ENCODE measurements at places on chromosomes 1 and 21.

DNA sequence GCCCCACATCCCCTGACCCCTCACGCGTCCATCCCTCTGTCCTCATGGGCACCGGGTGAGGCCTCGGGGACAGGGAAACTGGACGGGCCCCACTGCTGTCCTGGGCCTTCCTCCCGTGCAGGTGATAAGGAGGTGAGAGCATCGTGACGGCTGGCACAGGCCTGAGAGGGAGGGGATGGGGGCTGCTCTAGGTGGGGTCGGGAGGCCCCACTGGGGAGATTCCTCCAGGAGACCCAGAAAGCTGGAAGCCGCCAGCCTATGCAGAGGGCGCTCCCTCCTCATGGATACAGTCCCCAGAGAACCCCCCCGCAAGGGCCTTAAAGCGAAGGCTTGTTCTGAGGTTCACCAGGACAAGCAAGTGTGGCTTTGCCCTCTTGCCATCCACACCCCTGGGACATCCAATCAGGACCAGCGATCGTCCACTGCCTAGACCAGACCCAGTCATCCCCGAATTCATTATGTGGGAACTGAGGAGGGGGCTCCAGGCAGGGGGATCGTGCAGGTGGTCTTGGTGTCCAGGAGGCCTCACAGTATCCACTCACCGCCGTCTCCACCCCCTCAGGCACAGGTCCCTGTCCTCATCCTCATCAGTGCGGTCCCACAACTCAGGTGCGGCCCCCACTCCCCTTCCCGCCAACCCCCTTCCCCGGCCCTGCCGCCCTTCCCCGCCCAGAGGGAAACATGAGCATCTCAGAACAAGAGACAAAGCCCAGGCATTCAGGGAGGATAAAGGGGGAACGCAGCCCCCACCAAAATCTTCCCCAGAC is 45.3 kb upstream of the COL18A1 start:
- no peak for DNase-seq

DNA sequence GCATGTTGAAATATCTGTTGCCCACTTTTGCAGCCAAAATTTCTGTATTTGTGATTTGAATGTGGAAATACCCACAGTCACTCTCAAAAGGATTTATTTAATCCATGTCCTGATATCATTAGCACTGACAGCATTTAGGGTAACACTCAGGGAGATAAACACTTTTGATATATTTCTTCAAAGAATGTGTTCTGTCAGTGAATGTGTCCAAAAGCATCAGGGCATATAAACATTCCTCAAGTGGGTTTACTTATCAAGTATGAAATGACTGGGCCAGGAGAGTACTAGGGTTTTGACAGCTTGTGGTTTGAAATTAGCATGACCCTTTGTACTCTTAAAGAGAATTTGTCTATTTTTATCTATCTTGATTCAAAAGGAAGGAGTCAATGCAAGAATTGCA is 1302.1 kb upstream of the ADGRL2 start:
- no peak for DNase-seq

- no peak for DNase-seq
Observed at GRCh38 chr1:85334962-85335361, 58.5 kb upstream of the BCL10 start.

- no peak for DNase-seq
Observed at GRCh38 chr1:176225479-176225875, 18.4 kb upstream of the COP1 start.

DNA sequence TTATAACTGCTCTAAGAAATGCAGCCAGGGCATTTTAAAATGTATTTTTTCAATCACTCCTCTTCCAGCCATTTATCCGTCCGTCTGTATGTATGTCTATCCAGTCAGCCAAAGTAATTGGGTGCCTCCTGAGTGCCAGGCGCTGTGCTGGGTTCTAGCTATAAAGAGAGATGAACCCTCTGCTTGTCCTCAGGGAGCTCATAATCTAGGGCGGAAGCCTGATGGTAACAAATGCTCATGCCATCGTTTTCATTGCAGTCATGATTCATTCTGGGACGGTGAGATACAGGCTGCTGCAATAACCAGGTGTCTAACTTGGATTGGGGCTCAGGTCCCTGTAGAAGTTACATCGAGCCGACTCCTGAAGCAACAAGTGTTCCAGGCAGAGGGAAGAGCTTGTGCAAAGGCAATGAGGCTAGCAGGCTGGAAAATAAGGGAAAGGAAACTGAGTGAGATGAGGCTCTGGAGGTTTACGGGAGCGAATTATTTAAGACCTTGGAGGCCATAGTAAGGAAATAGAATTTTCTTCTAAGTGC is 11.6 kb downstream of the IFI6 start:
- DNase-seq: no peak

GRCh38 chr1:6037338-6037762 is 8.3 kb upstream of the KCNAB2 start:
- DNase-seq: no peak

DNA sequence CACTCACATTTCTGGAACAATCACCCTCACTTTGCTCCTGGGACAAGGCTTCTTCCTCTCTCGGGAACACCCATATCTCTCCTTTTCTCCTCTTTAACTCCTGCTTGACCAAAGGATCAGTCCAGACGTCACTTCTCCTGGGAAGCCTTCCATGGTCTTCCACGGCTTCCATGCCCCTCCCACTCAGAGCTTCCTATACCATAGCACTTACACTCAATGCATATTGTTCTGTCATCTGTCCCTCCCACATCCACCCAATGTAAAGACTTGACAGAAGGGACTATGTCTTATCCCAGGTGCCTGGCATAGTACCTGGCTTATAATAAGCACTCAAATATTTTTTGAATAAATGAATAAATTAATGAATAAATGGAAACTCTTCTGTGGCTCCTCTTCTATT is 28.2 kb downstream of the CD34 start:
- no peak for DNase-seq

- DNase-seq: no peak
Observed at GRCh38 chr1:20725189-20726117, 7.0 kb downstream of the SH2D5 start.

- no peak for DNase-seq
Observed at GRCh38 chr1:205985330-205986005, 17.7 kb downstream of the RAB7B start.

- DNase-seq: peak; percentile 5
Observed at GRCh38 chr21:29436143-29436542, 137.4 kb downstream of the BACH1 start.

DNA sequence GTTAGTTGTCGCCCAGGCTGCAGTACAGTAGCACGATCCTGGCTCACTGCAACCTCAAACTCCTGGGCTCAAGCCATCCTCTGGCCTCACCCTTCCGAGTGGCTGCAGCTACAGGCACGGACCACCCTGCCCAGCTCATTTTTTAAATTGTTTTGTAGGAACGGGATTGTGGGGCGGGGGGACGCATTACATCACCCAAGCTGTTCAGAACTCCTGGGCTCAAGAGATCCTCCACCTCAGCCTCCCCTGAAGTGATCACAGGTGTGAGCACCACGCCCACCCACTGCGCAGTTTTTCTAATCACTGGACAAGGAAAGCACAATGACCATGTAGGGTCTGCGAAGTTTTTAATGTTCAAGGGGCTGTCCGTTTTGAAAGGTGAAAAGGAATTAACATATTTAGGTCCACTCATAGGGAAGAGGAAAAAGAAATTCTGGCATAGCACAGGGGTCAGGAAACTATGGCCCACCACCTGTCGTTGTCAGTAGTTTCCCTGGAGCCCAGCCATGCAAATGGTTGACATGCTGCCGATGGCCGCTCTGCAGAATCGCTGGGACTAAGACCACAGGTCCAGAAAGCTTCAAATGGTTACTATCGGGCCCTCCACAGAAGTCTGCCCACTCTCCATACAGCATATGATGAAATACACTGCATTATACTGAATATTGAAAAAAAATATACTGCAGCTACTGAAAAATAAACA is 26.0 kb downstream of the SETD4 start:
- no peak for DNase-seq

GRCh38 chr21:26385721-26386120 is 187.4 kb downstream of the CYYR1 start:
- no peak for DNase-seq

DNA sequence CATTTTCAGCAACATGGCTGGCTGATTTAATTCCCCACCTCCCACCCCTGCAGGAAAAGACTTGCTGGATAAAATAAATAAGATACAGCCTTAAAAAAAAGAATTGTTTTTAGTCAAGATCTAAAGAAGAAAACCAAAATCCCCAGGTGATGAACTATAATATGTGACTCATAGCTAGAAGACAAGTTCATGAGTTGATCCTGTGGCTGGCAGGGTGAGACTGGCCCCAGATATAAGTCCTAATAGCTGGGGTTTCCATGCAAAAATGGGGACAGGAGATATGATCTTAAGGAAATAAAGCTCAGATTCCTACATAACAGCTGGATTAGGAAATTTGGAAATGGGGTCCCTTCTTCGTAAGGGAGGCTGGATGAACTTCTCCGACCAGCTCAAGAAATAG is 21.9 kb upstream of the RGSL1 start:
- no peak for DNase-seq

DNA sequence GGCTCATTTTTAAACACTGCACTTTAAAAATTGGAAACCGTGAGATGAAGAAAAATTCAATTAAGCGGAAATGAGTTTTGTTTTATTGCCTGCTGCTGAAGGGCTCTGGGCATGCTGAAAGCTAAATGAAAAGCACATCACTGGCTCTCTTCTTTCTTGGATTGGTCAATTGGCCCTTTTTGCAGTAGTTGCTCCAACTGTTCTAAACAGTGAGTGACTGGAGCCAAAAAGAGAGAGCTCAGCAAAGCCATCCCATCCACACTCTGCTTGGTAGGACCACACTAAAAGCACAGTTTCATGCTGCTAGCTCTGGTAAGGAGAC is 48.1 kb downstream of the LHX4 start:
- DNase-seq: no peak

DNA sequence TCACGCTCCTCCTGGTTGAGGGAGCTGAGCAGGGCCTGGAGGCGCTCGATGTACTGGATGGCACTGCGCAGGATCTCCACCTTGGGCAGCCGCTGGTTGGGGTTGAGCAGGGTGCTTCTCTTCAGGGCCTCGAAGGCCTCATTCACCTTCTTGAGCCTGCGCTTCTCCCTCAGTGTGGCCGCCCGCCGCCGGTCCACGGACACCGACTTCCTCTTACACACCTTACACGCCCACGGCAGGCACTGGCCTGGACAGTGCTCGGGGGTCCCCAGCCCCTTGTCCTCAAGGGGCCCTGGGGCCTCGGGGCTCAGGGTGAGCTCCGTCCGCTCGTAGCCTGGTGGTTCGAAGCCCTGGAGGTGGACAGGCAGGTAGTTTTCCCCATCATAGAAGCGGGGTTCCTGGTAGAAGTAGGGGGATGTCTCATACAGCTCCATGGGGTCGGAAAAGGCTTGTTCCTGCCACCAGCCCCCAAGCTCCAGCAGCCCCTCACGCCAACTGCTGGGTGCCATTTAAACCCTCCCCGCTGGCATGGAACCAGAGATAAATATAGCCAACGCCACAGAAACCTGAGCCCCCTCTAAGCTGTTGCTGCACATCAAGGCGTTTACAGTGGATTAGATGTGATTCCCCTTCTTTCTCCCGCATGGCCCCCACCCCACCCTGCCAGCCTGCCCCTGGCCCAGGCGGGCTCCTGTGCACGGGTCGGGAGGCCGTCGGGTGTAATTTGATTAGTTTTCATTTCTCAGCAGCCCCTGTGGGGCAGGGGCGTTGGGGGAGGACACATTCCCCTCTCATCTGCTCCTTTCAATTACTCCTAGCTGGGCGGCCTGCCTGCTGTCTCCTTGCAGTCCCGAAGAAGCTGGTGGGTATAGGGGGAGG is at the start of gene MYOG:
TSS of gene MYOG (minus strand) at position 485 of the 879 bp plus-strand sequence. CDS start at position 434, 51 bp downstream.
- no peak for DNase-seq

DNA sequence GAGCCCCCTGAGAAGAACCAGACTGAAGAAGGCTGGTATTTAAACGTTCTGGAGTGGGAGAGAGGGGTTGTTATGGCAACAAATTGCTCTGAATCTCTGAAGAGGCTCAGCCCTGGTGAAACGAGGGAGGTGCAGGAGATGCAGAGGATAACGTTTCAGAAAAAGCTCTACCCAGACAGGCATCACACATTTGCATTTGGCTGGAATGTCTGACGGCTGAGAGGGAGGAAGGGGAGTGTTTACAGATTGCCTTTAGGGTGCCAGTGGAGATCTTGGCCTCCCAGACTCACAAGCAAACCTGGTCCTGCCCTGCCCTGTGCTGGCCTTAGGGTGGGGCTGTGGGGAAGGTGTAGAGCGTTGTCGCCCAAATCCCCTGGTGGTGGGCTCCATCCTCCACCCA is 169.0 kb upstream of the AJAP1 start:
- no peak for DNase-seq

DNA sequence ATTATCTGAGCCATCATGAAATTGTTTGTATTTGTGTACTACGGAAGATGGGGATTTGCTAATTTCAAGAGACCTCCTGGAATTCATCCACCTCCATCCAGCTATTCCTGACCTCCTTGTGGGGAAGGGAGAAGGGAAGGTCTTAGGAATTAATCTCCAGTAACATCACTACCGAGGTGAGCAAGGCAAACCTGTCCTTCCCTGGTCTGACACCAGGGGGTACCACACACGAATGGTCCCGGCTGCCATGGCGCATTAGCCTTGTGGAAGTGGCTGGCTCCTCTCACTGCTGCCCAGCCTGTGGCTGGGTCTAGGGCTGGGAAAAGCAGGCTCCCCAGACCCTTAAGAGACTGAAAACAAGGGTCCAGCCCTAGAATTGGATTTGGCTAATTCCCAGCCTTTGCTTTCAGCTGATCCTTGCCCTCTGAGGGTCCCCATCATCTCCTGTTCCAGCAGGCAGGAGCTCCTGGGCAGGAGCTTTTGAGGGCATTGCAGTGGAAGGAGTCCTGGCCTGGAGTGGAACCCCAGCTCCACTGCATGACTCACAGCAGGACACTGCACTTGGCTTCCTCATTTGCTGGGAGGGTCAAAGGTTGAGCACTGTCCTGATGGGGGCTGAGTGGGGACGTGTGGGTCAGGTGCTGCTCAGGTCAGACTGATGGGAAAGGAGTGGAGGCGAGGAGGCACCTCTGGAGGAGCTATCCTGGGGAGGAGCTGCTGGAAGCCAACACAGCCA is 34.8 kb downstream of the RIMS3 start:
- no peak for DNase-seq

GRCh38 chr1:83816836-83817235 is 182.1 kb downstream of the TTLL7 start:
- DNase-seq: no peak

GRCh38 chr1:181160322-181160721 is 71.8 kb downstream of the IER5 start:
- no peak for DNase-seq

- no peak for DNase-seq
Observed at GRCh38 chr1:54861070-54861761, 25.8 kb downstream of the DHCR24 start.

- DNase-seq: no peak
Observed at GRCh38 chr1:40844887-40845878, 17.0 kb downstream of the CITED4 start.

GRCh38 chr21:26332867-26333266 is 162.3 kb upstream of the APP start:
- no peak for DNase-seq

All from CD4-positive, alpha-beta T cell treated with Interleukin-1 beta for 1 hour (primary cell).